Naive thymus-derived CD4-positive, alpha-beta T cell (primary cell): ENCODE measurements at places on chromosomes 16 and 17. TPM values are rescaled to one million over a fixed set of nuclear protein-coding genes. Genes with fewer than 3 reads are reported as not detected.

DNA sequence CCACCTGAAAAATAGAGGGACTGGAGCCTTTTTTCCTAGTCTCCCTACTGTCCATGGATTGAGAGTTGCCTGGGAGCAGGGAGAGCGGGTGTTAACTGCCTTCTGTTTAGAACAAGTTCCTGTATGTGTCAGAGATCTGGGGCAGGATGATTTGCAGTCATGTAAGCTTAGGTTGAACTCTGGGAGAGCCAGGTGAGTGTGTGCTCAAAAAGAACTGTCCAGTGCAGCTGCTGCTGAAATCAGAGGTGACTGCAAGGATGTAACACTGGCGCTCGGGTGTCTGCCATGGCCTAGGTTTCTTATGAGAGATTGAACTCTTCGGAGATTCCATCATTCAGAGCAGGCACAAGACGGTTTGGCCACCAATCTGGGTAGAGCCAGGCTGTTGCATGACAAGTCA, 432.5 kb downstream of the CDH13 start:
- DNase-seq, result no peak

- no peak for DNase-seq
Observed at GRCh38 chr17:79041723-79042420, 17.9 kb downstream of the C1QTNF1 start.

GRCh38 chr17:27776882-27777624, 23.3 kb downstream of the NOS2 start:
- no peak for DNase-seq

DNA sequence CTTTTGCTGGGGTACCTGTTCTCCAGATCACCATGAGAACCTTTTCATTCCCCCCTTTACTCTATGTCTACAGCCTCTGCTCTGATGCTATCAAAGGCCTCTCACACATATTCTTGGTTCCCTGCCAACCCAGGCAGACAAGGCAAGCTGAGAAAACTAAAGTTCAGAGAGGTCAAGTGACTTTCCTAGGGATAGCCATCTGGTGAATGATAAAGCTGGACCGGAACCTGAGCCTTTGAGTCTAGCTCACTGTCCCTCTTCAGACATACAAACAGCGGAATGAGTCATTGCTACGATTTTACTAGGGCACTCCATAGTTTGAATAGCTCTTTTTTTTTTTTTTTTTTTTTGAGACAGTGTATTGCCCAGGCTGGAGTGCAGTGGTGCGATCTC, 73.3 kb downstream of the XYLT1 start:
- DNase-seq, result no peak

DNA sequence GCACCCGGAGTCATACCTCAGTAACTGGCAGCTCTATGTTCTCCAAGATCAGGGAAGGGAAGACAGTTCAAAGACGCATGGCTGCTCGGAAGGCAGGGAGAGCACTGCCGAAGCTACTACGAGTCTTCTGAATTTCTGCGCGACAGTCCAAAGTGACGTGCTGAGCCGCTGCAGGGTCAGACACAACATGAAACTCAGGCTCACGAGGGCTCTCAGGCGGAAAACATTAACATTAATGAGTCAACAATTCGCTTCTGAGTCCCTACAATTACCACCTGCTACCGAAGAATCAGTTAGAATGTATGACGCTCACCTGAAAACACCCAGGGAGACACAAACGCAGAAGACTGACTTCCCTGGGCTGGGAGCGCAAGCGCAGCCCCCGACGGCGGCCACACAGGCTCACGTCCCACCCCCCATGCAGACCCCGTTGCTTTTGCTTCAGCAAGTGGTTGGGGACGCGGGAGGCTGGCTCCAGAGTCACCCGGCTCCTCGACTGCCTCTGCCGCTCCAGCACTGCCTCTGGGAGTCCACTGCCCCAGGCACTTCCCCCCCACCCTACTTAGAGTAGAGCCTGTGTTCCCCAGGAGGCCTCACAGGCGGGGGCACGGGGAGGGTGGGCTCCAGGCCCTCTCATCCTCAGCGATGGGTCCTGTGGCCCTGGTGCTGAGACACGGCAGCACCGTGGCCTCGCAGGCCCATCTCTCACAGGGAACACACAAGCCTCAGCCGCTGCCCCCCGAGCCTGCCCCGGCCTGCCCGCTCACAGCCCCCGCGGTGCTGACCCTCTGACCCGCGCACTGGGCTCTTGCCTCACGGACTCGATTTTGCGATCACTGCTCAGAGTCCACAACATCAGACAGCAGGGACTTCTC, 38.9 kb downstream of the LMF1 start:
- DNase-seq, result no peak

DNA sequence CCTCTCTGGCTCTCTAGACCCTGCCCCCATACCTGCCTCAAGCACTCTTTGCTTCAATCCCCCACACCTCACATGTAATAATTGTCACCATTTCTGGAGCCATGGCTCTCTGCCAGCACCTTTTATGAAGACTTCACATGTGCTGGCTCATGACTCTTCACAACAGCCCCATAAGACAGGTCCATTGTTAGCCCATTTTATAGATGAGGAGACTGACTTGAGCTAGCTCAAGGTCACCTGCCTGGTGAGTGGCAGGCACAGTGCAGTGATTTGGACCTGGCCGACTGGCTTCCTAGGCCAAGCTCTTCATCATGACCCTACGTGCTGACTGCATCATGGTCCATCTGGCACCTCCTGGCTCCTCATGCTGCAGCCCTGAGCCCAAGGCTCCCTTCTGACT, 25.0 kb downstream of the FAM20A start:
- DNase-seq, result no peak

DNA sequence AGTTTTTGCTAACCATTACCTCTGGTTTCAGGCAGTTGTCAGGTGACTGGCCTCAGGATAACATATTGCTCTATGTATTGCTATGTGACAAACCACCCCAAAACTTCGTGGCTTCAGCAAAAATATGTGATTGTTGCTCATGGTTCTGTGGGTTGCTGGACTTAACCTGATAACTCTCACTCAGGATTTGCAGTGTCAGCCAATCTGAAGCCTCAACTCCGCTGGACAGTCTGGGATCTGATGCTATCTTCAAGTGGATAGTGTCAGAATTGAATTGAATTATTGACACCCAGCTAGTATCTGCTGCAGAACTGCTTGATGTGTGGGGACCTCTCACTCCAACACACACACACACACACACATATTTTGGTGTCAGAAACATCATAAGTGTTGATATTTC, 34.7 kb upstream of the GUCY2D start:
- no peak for DNase-seq

DNA sequence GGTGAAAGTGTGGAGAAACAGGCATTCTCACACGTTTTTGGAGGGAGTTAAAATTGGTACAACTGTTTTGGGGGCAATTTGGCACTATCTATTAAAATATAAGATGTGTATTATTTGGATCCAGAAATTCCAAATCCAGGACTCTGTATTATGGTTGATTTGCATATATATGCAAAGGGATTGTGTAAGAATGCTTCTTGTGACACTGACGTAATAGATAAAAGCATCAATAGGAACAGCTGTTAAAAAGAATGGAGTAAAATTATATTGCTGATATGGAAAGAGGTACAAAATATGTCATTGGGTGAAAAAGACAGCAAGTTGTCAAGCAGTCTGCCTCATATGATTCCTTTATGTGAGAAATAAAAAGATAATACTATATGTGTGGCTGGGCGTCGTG, 17.3 kb downstream of the FA2H start:
- no peak for DNase-seq

- DNase-seq, result peak; percentile 76
Observed at GRCh38 chr17:28949185-28950016, 1.9 kb downstream of the PHF12 start.

GRCh38 chr16:51941412-51941811, 605.5 kb downstream of the TOX3 start:
- DNase-seq, result no peak

- DNase-seq, result no peak
Observed at GRCh38 chr16:11554053-11554452, 32.7 kb downstream of the LITAF start.

DNA sequence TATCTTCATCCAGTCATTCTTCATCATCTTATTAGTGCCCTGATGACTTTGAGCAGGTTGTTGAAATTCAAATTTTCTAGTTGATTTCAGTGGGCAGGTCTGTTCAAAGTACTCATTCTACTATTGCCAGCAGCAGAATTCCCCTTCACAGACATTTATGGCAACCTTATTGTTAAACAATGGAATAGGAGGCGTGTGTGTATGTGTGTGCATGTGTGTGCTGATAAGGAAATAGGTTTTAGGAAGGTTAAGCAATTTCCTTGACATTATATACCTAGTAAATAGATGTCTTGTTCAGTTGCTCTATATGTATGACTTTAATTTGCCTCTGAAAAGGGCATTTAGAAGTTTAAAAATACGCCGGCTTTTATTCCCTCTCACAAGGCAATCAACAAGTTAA, 601.4 kb upstream of the CA10 start:
- DNase-seq, result no peak

DNA sequence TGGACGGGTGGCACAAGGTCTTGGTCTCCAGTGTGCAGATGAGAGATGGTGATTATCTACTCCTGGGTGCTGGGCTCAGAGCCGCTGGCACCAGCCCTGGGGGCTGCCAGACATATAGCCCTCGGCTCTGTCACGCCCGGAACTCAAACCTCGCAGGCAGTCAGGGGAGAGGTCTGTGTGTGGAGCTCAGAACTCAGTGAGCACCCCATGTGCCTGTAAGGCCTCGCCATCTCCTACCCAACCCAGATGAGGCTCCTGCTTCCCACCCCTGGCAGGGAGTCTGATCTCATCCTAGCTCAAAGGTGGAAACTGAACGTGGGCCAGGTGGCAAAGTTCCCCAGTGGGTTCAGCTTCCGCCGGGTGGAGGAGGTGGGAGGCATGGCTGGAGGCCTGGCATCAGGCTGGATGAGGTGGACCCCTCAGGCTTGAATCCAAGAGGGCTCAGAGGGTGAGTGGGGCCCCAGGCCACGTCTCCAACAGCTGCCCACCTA, 22.6 kb upstream of the NPTX1 start:
- DNase-seq, result no peak

- DNase-seq, result no peak
Observed at GRCh38 chr16:8849411-8850011, 19.3 kb downstream of the CARHSP1 start.

DNA sequence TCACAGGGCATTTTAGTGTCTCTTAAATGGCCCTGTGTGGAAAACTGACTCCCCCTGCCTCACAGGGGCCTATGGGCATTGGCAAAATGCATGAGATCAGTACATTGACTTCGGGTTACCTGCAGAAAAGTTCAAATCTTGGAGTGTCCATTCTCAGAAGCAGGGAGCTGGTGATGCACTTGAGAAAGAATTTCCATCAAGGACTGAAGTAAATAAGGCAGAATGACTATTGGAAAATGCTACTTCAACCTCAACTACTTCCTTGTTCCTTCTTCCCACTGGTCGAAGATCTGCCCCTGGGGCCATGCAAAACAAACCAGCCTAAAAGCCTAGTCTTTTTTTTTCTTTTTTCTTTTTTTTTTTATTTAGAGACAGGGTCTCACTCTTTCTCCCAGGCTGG, 13.8 kb upstream of the GSDMA start:
- DNase-seq, result no peak

GRCh38 chr16:57882792-57883191, 80.5 kb upstream of the KIFC3 start:
- no peak for DNase-seq

- no peak for DNase-seq
Observed at GRCh38 chr17:79036596-79036995, 12.6 kb downstream of the C1QTNF1 start.

DNA sequence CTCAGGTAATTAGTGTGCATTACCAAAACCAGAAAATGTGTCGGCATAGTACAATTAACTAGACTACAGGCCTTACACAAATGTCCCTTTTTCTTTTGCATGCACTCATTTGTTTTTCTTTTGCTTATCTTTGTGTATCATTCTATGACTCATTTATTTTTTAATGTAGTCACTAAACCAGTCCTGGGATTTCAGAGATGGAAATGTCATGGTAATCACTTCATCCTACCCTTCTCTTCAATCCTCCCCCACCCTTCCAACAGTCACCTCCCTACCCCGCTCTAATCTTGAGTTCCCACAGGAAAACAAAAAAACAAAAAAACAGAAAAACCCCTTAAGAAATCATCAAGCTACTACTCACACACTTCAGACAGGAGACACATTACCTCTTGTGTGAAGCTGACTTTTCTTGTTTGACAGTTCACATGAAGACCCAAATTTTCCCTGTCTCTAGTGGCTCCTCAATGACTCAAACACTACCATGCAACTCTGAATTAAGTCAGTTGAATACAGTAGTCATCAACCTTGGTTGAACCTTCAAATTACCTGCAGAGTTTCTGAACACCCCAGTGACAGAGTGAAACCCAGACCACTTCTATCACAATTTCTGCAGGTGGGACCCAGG, 242.4 kb upstream of the SALL1 start:
- DNase-seq, result no peak

DNA sequence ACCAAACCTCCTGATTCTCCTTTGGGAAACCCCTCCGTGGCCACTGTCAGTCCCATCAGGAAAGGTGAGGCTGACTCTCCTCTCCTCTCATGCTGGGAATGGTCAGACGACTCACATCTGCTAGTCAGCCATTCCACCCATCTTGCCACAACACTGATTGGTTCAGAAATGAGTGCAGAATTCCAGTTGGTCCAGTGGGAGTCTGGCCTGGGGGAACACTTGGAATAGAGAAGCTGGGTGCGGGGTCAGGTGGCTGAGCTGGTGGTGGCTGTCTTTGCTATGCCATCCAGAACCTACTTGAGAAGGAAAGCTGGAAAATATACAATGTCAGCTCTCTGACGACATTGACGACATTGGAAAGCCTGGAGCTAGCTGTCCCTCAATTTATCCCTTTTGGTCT, 23.6 kb upstream of the PLLP start:
- DNase-seq, result no peak

GRCh38 chr17:82213251-82214011, 789 bp upstream of the CCDC57 start:
- no peak for DNase-seq

- no peak for DNase-seq
Observed at GRCh38 chr17:71885662-71886061, 235.2 kb upstream of the SOX9 start.

Gene PPL
- total RNA-seq, result not detected

Gene KREMEN2
- total RNA-seq, result 0.10 TPM in 1 of 2 replicates, not detected in the other

Gene SDR42E1
- 4.5 TPM for total RNA-seq

Gene MT1M
- total RNA-seq, result not detected

Gene OR1F1
- 0.38 TPM for total RNA-seq

Gene TEKT5
- not detected for total RNA-seq
